ENCODE measurements at places on chromosomes 16 and 17.

GRCh38 chr16:53458635-53459034 is 24.4 kb downstream of the RBL2 start:
- DNase-seq = no peak

DNA sequence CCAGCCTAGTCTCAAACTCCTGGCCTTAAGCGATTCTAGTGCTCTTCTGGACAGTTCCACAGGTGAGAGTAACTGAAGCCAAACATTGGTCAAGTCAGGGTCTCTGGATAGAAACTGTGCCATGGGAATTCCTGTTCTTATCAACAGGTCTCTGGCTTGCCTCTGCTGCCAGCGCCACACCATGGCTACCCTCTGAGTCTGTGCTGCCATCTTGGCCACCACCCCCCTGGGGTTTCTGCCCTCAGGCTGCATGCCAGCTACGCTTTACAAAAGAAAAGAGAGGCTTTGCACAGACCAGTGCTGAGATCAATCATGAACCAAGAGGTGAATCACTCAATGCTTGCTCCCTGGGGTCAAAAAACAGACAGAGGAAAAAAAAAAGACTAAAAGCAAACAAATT is 24.4 kb upstream of the CREBBP start:
- DNase-seq = no peak

DNA sequence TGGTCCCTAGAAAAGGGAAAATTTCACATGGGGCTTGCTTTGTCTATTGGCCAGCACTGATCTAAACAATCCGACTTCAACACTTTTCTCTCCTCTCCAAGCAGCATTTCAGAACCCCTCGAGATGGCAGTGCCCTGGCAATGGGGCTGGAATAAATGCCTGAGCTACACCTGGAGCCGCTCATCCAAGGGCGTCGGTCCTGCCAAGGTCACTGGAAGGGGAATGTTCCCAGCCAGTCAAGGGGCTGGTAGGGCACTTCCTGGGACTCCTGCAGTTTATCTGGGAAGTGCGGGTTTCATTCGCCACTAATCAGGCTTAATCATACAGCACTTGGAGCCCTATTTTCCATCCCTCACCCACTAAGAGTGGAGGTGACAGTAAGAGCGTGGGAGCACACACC is 17.1 kb downstream of the MEAK7 start:
- no peak for DNase-seq

- DNase-seq = no peak
Observed at GRCh38 chr17:65572581-65573281, 11.3 kb upstream of the AXIN2 start.

GRCh38 chr17:9021158-9021991 is at the start of gene NTN1:
Gene NTN1, plus strand, starts transcription at chr17:9021510. Its CDS starts 864 bp downstream, at chr17:9022374.
- no peak for DNase-seq

All from hematopoietic multipotent progenitor cell treated with erythropoietin and hydrocortisone succinate and interleukin-3 and kit ligand, for 17 days (in vitro differentiated cells).